ENCODE measurements at places on chromosomes 1 and 21.

GRCh38 chr1:54754045-54754444 is 10.3 kb downstream of the PARS2 start:
- DNase-seq: no peak

DNA sequence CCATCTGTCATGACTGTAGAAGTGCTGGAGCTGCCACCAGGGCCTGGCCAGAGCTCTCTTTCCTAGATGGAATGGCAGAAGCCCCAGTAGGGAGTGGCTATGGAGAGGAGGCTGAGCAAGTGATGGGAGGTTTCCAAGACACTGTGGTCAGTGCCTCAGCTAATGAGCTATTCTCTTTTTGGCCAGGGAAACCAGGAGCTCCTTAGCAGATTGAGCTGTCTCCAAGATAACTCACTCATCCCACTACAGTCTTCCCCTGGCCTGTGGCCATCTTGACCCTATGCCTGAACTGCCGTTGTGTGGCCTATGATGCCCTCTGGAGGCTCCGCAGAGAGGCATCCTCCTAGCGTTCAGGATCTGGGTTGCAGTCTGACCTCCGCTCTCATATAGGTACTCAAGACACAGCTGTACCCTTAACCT is 60.5 kb downstream of the ERI3 start:
- DNase-seq: peak; percentile 71

- DNase-seq: no peak
These were observed 243.0 kb downstream of the SLC45A1 start for GRCh38 chr1:8560611-8561544.

GRCh38 chr1:157770442-157771043 is 6.4 kb downstream of the FCRL2 start:
- no peak for DNase-seq

DNA sequence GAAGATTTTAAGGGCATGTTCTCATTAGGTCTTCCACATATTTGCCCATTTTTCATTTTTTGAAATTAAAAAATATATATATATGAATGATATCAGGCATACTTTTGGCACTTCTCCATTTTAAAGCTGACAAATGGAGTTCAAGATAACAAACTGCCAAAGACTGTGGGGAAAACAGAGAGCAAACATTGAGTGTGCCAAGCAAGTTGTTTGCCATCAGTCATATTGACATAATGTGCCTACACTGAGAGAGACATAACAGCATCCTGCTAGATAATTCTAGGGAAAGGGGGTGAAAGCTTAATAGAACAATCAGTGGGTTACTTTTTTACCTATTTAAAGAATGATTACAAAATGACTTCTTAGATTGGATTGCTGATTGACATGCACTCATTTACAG is 529.4 kb upstream of the CXADR start:
- DNase-seq: no peak

DNA sequence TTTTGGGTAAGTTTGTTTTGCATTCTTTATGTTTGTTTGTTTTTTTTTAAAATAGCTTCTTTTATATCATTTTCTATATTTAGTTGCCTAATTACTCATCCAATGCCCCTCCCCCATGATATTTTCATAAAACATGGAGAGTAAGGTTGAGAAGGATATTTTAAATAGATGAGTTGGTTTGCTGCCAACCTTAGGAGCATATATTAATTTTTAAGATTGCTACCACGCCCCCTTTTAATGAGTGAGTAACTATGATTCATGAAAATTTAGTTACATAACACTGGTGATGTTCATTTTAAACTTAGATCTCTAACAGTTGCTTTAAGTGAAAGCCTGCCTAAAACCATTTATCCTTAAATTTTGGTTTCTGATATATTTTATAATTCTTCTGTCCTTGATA is 18.7 kb downstream of the TMEM50A start:
- no peak for DNase-seq

DNA sequence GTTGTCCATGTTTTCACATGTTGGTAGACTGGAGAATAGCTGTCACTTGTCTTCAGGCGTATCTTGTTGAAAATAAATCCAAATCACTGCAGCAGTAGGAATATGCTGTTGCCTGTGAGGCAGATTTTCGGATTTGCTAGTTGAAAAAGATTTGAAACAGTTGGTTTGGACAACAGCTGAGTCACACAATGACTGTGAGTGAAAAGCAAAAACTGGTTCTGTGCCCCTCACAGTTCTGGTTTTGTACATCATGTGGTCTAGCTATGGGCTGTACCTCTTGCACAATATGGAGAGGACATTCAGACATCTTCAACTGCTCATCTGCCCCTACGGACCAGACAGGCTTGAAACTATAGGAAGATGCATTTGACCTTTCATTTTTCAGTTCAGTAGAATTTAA is 1.8 kb downstream of the ARF1 start:
- DNase-seq: no peak

- DNase-seq: no peak
These were observed 9.8 kb downstream of the MIXL1 start for GRCh38 chr1:226233293-226233692.

DNA sequence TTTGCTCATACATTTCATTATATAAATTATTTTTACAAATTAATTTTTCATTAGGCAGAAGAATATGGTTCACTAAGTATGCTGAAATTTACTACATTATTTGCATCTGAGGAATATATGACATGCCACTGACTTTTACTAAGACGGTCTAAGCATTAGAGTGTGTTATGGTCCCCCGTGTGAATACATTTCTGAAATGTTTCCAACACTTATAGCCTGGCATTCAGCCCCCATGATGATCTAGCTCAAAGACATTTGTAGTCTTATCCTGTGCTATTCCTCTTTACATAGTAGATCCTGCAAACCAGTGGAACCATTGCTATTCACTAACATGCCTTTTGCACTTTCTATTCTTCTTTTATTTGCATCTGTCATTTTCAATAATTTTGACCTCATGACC is 1878.0 kb downstream of the MRPL39 start:
- no peak for DNase-seq

GRCh38 chr1:202616355-202616915 is 93.8 kb downstream of the SYT2 start:
- DNase-seq: no peak

DNA sequence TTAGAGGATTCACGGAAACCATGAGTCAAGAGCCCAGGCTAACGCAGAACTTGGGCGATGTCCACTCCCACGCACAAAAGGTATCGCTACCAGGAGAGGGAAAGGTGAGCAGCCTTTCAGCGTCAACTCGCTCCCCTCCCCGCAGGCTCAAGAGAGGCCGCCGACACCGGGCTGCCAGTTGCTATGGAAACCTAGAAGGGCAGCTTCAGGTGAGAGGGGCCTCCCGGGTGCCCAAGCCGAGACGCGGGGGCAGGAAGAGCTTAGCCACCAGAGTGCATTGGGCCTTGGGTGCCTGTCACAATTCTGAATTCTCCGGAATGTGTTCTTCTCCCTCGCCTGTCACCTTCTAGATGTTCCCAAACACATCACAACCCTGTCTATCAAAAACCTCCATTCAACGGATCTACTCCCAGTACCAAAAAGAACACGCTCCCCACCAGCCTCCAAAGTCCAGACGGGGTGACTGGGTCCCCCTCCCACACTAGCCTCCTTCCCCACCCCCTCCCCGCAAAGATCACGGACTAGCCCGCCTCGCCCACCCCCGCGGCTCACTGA is 694 bp downstream of the MEAF6 start:
- DNase-seq: peak; percentile 27

DNA sequence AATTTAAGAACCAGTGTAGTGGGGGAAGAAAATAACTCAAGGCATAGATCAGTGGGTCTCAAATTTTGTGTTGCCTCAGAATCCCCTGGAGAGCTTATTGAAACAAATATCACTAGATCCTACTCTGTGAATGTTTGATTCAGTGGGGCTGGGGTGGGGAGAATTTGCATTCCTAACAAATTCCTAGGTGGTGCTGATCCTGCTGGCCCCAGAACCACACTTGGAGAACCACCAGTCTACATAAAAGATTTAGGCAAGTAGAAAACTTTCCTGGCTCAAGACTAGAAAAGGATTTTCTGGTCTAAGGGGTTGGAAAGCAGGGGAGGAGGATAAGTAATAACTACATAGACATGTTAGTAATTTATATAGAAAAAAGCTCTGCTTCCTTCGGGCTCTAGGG is 34.1 kb upstream of the C1orf21 start:
- no peak for DNase-seq

- DNase-seq: no peak
These were observed 530.8 kb upstream of the BEND5 start for GRCh38 chr1:49307457-49307856.

DNA sequence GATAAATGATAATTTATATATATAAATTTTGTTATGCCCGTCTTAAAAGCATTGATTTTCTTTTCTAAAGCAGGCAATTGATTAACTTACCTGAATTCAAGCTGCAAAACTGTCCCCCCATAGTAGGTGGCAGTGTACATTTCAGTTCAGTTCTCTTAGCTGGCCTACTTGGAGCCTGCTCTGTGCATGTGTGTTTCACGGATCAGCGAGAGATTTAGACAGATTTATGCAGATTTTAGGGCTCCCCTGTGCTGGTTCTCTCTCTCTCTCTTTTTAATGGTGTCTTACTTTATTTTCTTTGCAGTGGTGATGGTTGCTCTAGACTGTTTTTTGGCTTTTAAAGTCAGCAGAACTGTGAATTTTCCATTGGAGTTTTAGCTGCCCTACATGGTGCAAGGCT is 30.7 kb downstream of the CLIC4 start:
- DNase-seq: no peak

- no peak for DNase-seq
These were observed 537.5 kb downstream of the LTN1 start for GRCh38 chr21:28455253-28455600.

- no peak for DNase-seq
These were observed 8.5 kb downstream of the C1orf141 start for GRCh38 chr1:67126111-67126746.

GRCh38 chr1:197776351-197777105 is 1.2 kb upstream of the DENND1B start:
- no peak for DNase-seq

DNA sequence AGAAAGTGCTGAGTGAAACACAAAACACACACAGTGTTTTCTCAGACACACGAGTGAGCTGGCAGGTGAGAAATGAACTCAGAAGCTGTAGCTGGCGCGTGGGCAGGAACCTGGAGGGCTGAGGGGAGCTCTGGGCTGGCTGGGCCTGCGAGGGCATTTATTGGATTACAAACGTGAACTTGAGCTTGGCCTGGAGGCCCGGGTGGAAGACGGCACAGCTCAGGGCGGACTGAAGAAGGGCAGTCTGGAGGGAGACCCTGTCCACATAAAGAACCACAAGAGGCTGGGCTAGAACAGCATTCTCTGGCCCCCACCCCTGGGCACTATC is 52.1 kb upstream of the ADARB1 start:
- DNase-seq: no peak

DNA sequence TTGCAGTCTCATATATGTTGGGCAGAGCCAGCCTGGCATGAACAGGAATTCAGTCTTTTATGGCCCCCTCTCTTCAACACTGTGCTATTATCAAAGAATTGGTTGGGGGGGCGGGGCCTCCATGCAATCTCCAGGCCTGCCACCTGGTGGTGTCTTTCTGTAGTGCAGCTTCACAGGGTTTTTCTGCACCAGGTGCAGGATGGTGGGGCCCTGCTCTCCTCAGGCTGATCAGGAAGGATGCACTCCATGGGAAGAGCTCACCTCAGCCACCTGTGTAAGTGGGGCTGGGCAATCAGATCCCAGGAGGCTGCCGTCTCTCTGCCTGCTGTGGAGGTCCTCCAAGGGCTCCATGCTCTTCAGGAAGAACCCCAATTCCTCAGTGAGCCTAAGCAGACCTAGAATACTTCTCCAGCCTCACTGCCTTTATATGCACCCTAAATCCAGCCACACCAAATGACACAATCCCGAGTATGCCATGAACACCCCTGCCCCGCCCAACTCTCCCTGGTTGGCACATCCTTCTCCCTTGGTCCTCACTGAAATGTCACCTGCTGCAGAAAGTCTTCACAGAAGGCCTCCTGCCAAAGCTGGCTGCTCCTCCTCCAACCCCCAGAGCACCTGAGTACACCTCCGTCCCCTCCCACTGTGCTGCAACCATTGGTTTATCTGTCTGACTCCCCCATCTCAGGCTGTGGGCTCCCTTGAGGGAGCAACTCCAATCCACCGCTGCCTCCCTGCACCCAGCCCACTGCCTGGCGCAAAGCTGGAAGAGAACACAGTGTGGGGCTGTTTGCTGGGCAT is 16.5 kb downstream of the STK40 start:
- DNase-seq: peak; percentile 93

DNA sequence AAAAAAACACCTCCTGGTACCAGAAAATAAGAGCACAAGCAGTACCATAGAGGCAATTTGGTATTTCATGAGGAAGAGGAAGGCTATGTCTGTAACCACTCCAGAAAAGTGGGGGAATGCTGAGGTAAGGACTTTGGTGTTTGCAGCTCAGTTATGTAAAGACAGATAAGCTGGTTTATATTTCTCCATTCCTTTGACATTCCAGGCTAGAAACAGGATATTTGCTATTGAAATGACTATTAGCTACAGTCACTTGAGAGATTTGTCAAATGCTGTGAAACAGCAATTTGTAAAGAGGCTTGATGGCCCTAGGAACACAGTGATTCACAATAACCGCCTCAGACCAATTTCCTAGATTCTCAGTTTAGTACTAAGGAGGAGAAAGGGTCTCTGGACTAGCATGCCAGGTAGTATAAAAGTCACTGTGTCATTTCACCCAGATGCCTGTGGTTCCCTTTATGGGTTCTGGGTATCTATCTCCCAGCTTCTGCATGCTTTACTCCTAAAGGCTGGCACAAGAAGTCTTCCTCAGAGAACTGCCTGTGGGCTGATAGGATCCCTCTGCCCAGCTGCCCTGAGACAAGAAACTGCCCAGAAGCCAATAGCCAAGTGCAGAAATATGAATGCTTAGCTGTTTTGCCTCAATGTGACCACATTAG is 80.5 kb downstream of the VCAM1 start:
- no peak for DNase-seq

- no peak for DNase-seq
These were observed 696.6 kb upstream of the BRINP3 start for GRCh38 chr1:191174298-191174697.

- DNase-seq: no peak
These were observed 281.6 kb upstream of the RGS18 start for GRCh38 chr1:191876631-191877030.

DNA sequence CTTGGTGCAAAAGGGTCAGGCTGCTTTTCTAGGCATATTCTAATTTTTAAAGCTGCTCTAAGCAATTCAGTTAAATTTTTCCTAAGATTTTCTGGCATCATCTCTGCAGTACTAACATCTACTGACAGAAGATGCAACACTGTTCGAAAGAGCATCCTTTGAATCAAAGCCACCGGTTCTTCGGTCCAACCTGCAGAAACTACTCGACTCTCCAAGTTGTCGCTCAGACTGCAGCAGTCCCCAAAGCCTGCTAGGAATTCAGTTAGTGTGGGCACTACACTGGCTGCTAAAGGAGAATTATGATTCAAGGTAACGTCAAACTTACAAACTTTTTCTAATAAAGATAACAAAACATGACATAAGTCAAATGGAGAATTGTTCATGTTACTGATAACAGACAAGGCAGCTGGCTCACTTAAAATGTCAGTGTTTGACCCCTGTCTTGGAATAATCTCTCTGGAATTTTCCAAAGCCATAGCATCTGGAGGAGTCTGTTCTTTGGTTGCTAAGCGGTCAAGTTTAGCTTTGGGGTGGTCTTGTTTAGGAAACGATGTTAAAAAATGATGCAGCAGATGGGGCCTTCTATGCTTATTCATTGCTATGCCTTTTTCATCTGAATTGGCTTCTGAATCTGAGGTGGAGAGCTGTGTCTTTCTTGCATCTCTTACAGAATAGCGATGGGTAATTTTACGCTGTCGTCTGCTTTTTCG is 56.9 kb downstream of the LYST start:
- DNase-seq: no peak

Data from left colon (tissue), 2 donors.